ENCODE measurements at places on chromosomes 4 and X.
A peak's percentile ranks its signal among the peaks of the same experiment; 100 is the strongest.

GRCh38 chr4:55545151-55545550 lies 1.6 kb downstream of the CLOCK start:
- peak; percentile 54 for DNase-seq

- DNase-seq: no peak
Measured at GRCh38 chrX:148223361-148223760, 242.2 kb downstream of the FMR1NB start.

- no peak for DNase-seq
Measured at GRCh38 chrX:130124577-130124976, 14.3 kb upstream of the ELF4 start.

DNA sequence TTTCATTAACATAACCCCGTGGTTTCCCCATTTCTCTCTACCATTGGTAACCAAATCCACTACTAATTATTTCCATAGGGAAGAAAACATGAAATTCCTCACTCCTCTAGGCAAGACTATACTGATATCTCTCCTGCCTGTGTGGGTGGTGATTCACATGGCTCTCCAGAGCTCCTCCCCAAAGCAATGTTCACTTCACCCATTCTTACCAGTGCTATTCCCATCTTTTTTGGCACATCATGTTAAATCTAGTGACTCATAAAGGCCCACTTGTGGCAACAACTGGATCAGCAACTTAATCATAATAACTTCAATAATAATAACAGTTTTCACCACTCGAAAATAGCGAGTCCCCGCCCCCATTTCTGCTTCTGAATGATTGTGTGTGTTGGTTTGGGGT lies 6.1 kb upstream of the HCCS start:
- no peak for DNase-seq

GRCh38 chr4:92580816-92581215 lies 277.1 kb downstream of the GRID2 start:
- DNase-seq: no peak

- DNase-seq: no peak
Measured at GRCh38 chr4:108272046-108272445, 103.3 kb upstream of the LEF1 start.

DNA sequence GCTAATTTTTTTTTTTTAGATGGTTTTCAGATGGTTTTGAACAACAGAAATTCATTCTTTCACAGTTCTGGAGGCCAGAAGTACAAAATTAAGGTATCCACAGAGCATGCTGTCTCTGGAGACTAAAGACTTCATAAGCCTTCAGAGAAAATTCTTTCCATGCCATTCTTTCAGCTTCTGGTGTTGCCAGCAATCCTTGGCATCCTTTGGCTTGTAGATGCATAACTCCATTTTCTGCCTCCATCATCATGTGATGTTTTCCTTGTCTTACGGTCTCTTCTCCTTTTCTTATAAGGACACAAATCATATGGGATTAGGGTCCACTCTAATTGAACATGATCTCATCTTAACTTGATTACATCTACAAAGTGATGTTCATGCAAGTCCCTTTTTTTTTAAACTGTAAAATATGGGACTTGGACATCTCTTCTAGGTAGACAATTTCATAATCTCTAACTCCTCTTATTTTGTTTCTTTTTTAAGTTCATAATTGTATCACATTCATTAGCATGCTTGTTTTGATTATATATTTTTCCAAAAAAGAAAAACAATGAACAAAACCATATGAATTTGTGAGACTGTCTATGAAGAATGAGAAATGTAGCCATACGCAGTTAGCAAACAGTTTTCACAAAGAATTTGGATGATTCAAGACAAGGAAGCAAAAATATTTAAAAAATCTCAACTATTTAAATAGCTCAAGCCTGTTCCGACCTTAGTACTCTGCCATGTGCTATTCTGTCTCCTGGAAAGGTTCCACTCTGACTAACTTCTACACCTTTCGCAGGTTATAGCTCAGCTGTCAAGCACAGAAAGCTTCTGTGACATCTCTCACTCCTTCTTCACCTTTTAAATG lies 53.1 kb upstream of the GIMD1 start:
- DNase-seq: no peak

DNA sequence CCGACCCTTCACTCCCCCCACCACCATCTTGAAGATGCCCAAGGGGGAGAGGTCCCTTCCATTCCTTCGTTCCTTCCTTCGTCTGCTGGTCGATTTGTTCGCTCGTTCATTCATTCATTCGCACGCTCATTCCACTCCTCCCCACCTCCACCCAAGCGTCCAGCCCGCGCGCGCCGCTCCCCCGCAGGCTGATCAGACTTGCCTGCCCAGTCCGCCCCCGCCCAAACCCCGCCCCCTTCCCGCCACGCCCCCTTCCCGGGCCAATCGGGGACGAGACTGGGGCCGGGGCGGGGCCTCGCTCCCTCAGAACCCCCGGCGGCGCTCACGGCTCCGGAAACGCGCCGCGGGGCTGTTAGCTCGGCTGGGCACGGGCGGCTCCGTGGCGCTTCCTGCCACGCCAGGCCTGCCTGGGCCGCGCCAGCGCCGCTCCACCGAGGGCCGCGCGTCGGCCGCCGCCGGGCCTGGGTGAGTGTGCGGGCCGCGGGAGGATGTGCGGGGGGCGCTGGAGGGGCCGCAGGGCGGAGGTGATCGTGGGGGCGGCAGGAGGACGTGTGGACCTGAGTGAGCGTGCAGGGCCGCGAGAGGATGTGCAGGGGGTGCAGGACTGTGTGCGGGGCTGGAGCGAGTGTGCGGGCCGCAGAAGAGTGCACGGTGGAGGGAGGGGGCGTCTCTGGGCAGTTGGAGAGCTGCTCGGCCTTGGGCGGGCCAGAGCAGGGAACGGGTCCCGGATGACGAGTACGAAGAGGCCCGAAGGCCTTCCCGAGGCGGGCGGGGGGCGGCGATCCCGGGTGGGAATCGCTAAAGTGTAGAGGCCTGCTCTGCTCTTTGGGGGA lies at the start of gene ZNF275:
TSS of gene ZNF275 (plus strand) at position 333 of the 833 bp plus-strand sequence. CDS start 2,527 bp downstream, outside the sequence.
- DNase-seq: peak; percentile 90

DNA sequence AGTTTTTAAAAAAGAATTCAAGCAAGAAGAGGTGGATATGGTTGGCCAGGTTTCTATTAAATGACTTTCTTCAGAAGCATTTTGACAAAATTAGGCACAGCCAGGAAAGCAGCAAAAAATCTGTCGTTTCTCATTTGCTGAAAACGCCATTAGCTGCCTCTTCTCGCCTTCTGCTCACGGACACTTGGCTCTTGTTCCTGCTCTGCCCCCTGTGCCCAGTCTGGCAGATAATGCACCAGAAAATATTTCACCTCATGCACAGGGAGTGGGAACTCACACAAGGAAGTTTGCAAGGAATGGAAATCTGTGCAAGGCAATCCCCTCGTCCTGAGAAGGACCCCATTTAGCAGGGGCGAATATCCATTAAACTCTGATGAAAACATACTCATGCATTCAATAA lies 260.0 kb downstream of the PACRGL start:
- no peak for DNase-seq

DNA sequence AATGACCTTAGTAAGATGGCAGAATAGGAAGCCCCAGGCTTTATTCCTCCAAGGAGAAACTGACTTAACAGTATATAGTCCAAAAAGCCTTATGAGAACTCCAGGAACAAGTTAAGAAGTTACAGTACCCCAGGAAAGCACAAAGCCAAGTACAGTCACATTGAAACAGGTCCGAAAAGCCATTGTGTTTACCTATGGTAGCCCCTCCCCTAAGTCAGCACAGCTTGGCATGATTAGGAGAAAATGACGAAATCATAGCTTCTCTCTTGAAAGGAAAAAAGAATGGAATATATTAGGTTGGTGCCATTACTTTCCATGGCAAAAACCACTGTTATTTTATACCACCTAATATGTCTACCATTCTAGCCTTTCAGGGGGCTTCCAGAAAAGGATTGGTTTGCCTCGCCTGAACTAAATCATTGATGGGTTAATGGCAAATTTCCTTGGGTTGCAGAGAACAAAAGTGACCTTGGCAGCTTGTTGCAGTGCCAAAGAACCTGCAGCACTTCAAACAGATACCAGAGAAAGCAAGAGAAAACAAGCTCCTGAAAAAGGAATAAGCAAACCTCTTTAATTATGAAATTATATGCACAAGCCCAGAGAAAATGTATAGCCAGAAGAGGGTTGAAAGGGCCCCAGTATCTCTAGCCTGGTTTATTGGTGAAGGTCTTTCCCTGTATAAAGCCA lies 130.6 kb downstream of the PTCHD1 start:
- DNase-seq: no peak

All from NCI-H82 (cell line).